ENCODE measurements at places on chromosomes 3 and 15. TPM values are rescaled to one million over a fixed set of nuclear protein-coding genes. Genes with fewer than 3 reads are reported as not detected.

PRKCD gene
- 13.5 TPM for total RNA-seq

ANKUB1 gene
- total RNA-seq, result 1.7 TPM

CAV3 gene
- total RNA-seq, result not detected

ITIH1 gene
- not detected for total RNA-seq

CPN2 gene
- not detected for total RNA-seq

GOLGA6L7 gene
- not detected for total RNA-seq

EXD1 gene
- not detected for total RNA-seq

RPSA gene
- 2,734 TPM for total RNA-seq

FGD5 gene
- 0.28 TPM for total RNA-seq
